SW480 (cell line): ENCODE measurements at places on chromosomes 3 and 15.
A peak's percentile ranks its signal among the peaks of the same experiment; 100 is the strongest.

DNA sequence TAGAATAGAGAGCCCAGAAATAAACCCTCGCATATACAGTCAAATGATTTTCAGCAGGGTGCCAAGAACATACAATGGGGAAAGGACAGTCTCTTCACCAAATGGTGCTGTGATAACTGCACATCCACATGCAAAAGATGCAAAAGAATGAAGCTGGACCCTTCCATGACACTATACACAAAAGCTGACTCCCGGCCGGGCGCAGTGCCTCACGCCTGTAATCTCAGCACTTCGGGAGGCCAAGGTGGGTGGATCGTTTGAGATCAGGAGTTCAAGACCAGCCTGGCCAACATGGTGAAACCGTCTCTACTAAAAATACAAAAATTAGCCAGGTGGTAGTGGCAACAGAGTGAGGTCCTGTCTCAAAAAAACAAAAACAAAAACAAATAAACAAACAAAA is 43.2 kb upstream of the IQSEC1 start:
- DNase-seq = no peak

- no peak for DNase-seq
These were observed 18.6 kb downstream of the MESP2 start for GRCh38 chr15:89794627-89795241.

DNA sequence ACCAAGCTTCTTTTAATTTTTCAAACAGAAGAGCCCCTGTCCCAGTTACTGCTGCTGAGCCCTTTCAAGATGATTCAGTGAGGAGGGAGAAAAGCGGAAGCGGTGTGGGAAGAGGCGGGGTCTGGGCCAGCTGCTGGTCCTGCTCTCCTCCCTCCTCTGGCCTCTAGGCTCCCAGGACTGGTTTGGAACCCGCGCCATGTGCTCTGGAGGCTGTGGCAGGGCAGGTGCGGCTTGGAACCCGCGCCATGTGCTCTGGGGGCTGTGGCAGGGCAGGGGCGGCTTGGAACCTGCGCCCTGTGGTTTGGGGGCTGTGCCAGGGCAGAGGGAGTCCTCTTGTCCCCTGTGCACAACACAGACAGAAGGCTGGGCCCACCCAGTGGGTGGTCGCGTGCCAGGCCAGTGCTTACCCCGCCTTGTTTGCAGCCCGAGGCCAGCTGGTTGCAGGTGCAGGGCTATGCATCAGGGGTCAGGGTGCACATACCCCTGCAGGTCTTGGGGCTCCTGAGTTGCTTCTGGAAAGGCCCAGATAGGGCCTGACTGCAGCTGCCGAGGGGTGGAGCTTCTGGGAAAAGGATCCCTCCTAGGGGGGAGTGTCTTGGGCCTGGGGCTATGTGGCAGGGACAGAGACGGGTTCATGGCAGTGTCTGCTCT is 12.2 kb downstream of the ALG1L2 start:
- DNase-seq = peak; percentile 73

DNA sequence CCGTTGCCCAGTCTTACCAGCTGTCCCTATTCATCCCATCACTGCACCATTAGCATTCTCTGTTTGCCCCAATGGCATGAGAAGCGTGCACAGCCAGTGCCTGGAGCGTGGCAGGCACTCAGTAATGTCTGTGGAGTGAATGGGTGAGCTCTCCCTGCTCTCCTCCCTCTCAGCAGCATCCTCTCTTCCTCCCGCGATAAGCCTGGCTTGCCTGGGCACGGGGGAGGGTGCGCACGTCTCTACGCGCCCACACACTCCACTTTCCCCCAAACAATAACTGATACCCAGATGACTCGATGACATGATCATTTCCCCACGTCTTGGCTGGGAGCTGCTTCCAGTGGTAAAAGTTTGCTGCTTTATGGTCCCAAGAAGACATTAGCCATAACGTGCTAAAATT is 81.8 kb upstream of the LINGO1 start:
- no peak for DNase-seq

DNA sequence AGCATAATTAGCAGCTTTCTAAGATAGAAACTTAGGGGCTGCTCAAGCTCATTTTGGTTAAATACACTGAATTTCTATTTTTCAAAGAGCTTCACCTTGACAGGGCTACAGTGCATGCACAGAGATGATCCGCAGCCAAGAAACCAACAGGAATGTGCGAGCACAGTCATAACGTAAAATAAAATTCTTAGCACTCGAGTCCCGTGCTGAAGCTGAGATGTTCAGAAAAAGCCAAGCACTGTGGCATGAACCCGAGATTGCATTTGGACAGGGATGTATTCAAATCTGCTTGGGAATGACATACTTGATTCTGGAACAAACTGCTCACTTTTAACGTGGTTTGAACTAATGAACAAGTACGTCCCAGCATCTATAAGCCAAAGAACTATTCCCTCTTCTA is 340.3 kb downstream of the FOXP1 start:
- DNase-seq = no peak

- DNase-seq = peak; percentile 82
These were observed 111.7 kb downstream of the FOXB1 start for GRCh38 chr15:60115579-60116380.

DNA sequence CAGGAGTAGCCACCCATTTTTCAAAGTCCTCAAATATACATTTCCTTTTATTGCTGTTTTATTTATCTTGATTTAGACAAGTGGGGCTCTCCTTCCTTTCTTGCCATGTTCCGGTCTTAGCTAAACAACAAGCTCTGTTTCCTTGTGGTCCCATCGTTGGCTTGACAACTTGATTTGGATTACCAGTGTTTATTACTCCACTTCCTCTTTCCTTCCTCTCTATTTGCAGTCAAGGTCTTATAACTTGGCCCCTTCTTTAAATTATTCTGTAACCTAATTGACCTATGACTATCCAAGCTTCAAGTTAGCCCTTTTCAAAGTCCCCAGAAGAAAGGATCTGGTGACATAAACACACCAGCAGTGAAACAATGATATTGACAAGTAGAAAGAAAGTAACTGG is 130.6 kb upstream of the STT3B start:
- DNase-seq = no peak

DNA sequence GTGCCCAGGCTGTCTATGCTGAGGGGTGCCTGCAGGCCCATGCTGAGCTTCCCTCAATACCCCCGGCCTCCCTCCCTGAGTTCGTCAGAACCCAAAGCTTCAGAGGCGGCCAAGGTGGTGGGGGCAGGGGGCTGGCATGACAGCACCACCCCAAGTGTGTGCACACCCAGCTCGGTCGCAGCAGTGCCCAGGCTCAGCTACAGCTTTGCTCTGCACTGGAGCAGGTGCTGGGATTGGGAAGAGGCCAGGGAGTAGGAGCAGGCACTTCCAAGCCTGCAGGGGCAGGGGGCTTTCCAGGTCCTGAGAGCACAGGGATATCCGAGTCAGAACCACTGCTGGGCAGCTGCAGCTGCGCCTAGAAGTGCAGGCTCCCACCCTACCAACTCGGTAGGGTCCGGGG is 283.9 kb downstream of the UBE2E2 start:
- no peak for DNase-seq

DNA sequence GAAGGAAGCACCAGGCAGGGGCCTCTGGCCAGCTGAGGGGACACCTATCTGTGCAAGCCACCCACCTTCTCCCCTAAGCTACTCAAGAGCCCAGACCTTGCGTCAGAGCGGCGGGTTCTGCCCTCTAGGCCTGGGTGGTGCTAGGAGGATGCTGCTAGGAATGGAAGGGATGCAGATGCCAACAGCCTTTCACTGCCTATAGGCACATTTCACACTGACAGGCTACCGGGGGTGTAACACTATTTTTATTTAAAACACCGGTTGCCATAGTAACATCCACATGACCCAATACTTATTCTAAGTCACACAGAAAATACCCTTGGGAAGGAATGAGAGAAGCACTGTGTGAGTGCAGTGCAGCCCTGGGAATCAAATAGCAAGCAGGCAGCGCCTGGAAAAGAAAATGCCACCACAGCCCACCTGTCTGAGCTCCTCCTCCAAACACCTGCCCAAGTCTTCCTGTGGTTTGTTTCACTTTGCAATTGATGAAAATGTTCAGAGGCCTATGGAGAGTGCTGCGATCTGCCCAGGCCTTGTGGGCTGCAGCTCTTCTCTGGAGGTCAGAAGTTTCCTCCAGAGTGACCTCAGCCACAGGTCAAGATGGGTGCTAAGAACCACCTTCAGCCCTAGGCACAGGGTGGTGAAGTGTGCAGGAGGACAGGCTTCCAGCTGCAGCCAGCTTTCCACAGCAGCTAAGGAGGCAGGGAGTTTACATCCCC is 113.5 kb upstream of the TOPAZ1 start:
- no peak for DNase-seq

- DNase-seq = peak; percentile 49
These were observed at the start of gene NUP210 for GRCh38 chr3:13420045-13420830. Gene NUP210, minus strand, starts transcription at chr3:13420322. Its CDS starts 96 bp downstream, at chr3:13420226.

DNA sequence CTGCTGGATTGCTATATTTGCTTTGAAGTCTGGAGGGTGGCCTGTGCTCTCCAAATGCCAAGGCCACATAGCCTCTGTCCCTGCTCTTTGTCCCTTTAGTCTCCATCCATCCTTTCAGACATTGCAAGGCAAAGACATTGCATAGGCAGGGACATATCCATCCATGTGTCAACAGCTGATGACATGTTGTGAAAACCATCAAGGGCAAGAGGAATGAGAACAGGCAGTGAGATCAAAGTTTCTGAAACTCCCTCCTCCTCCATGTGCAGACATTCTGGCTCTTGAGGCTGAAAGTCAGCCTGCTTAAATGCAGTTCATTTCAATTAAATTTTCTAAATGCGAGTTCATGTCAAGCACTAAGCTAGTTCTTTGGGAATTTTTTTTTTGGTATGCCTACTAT is 135.2 kb upstream of the CTNNB1 start:
- DNase-seq = no peak

DNA sequence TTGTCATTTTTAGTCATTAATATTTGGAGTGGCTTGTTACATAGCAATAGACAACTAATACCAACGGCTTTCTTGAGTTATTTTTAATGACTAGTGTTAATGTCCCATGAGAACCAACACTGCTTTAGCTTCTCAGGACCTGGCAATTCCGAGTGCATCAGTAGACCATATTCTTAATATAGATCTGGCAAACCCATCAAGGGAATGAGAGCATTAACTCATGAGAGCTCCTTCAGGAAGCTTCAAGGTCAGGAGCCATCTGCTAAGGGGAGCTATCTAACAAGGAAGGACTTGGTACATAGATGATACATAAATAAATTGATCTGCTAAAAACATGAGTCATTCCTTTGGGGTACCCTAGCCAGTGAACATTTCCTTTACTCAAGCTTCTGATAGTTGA is 122.6 kb upstream of the EPHA3 start:
- DNase-seq = no peak

GRCh38 chr3:77329116-77329515 is 289.2 kb downstream of the ROBO2 start:
- no peak for DNase-seq

GRCh38 chr15:99442252-99442897 is 123.4 kb upstream of the MEF2A start:
- DNase-seq = peak; percentile 41

- DNase-seq = no peak
These were observed 310.4 kb downstream of the ERC2 start for GRCh38 chr3:56157693-56158362.

- peak; percentile 33 for DNase-seq
These were observed 25.8 kb upstream of the SCAANT1 start for GRCh38 chr3:63937661-63938651.

- no peak for DNase-seq
These were observed 16.6 kb downstream of the NFKBIZ start for GRCh38 chr3:101865751-101866509.

DNA sequence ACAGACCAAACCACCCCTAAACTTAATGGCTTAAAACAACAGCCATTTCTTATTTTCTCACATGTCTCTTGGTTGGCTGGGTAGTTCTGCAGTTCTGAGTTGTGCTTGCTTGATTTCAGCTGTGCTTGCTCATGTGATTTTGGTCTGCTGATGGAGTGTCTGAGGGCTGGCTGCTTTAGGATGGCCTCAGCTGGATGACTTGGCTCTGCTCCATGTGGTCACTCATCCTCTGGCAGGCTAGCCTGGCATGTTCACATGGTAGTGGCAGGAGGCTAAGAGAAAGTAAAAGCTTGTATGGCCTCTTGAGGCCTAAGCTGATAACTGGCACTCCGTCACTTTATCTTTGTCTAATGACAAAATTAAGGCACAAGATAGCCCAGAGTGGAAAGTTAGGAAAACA is 4.1 kb downstream of the SV2B start:
- no peak for DNase-seq

DNA sequence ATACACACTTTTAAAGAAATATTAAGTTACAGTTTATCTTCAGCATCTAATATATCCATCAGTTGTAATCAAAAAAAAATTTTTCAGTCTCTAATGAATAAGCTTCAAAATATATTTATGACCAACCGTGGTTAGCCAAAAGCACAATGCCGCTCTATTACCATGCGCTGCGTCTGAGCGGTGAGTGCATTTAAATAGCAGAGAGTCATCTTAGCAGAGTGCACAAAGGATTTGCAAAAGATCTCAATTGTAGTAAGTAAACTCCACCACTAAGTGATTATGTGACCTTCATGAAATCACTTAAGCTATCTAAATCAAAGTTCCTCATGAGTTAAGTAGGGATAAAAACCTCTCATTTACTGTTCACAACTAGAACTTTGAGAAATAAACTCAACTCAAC is 4.9 kb downstream of the TP63 start:
- DNase-seq = no peak

- no peak for DNase-seq
These were observed 78.9 kb downstream of the CDIN1 start for GRCh38 chr15:36658312-36658711.

DNA sequence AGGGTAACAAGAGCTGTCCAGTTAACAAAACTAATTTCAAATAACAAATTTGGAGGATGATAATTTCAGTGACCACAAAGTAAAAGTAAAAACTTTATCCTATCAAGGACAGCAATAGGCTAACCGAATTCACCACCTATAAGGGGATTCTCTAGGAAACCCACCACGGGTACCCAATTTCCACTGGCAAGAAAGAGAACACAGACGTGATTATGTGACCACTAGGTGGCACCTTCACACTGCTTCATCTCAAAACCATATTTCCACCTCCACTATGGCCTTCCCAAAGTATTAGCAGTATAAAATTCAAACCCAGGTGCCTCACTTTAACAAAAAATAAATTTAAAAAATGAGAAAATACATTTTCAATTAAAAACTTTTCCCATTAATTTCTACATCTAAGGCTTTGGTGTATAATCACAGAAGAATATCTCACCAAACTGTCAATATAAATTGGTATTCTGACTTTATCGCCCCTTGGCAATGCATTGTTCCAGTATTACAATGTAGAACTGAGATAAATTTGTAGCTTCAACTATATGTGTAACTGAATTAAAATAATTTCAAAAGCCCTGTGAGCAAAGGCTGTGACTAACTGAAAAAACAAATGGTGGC is 96.5 kb downstream of the FSIP1 start:
- peak; percentile 40 for DNase-seq
